SHP77 (cell line): ENCODE measurements at places on chromosomes 6 and 20.

DNA sequence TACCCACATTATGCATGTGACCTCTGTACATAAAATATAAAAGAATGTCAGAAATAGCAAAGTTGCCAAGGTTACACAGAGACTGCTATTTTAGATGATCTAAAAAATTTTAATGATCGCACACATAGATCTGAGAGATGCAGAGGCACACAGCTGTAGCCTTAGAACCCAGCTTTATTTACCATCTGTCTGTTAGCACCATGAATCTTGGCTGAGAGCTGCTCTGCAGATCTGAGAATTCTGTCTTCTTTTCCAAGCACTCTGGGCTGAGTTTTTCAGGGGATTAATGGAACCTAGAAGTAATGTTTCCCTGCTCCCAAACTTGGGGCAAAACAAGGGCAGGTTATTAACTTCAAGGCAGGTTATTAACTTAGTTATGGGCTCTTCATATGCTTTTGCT is 248.7 kb upstream of the JAG1 start:
- no peak for DNase-seq

DNA sequence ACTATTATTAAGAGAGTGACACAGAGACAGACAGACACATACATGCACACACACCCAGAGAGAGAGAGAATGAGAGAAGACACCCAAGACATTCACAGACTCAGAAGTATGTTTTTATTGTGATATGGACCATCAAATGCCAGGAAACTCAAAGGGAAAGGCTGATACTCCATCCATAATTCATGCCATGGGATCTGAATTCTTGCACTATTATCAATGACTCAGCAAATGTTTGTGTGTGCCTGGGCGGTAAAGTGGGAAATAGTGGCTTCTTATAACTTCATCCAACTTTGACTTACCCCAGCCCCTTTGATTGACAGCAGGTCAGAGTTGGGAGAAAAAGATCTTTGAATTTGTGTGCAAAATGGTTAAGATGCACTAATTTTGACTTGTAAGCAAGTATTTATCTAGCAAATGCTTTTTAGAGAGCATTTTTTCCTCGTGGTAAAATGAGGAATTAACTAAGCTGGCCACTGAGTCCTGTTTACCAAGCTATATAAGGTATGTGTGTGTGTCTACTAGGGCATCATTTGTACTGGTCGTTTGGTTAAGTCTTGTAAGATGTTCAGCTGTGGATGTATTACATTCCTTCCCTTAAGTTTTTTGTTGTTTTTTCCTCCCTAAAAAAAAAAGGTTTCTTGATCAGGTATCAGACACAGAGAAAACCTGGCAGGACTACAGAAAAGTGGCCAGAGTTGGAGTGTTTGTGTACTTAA is 3.0 kb upstream of the CCN2 start:
- DNase-seq = no peak

- no peak for DNase-seq
These were observed 39.5 kb upstream of the ZFAND3 start for GRCh38 chr6:37779902-37780628.

DNA sequence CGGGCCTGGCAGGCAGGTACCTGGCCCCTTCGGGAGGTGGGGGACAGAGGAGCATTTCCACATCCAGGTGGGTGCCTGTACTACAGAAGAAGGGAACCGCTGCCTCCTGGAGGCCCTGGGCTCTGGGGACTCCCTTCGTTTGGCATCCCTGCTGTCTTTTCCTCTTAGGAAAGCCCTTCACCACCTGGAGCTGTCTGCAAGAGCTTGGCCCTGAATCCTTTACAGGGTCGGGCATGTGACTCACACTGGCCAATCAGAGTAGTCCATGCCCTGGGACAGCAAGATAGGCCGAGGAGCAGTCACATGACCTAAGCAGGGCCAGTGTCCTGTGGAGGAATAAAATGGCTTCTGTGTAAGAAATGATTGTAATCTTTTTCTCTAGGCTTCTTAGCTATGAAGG is 224.9 kb downstream of the ANKRD60 start:
- DNase-seq = no peak

DNA sequence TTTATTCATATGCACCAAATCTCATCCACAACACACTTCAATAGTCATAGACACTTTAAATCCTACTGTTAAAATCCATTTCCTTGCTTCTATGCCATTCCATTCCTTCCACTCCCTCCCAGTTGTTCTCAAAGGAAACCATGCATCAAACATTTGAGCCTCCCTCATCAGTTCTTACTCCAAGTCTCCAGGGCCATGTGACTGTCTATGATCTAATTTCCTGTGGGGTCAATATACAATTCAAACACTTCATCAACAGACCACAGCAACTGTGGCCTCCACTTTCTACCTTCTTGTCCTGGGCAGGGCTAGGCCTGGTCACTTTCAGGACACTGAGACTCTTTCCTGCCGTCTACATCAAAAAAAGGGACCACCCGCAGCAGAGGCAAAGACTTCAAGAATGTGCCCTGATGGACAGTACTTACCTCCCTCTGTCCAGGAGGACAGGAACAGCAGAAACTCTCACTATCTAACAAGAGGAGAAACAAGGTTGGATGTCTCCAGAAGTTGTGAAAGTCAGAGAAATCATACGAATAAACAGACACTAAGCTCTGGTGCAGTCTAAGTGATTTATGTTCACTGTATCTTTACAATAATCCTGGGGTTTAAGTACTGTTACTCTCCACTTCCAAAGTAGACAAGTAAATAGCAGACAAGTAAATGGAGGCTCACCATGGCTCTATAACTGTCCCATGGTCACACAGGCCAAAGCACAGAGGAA is 160.2 kb downstream of the QRSL1 start:
- no peak for DNase-seq

DNA sequence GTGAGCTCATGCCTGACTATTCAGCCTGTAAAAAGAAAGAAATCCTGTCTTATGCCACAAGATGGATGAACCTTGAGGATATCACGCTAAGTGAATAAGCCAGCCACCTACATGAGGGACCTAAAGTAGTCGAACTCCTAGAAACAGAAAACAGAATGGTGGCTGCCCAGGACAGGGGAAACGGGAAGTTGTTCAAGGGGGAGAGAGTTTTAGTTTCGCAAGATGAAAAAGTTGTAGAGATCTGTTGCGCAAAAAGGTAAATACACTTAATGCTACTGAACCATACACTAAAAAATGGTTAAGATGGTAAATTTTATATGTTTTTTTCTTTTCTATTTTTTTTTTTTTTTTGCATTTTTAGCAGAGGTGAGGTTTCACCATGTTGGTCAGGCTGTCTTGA is 74.1 kb upstream of the RALY start:
- no peak for DNase-seq

- DNase-seq = peak; percentile 49
These were observed 38.6 kb upstream of the SENP6 start for GRCh38 chr6:75563032-75563431.

DNA sequence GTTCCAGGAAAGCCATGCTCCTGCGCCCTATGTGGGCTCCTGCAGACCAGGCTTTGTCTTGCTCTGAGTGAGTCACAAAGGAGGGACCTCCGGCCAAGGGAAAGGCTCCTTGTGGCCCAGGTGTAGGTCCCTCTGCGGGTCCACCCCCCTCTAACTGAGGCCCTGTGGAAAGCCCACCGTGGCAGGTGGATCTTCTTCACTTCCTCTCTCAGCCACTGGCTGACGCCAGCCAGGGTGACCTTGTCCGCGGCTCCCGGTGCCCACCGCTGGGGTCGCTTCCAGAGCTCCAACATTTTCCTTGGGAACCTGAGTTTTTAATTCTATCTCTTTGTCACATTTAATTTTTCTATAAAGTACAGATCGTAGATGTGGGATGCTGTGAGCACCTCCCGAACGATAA is 54.1 kb downstream of the SMOC2 start:
- DNase-seq = no peak

GRCh38 chr6:83536034-83536646 is 23.8 kb downstream of the PRSS35 start:
- peak; percentile 45 for DNase-seq

- DNase-seq = no peak
These were observed 123.6 kb downstream of the PTPRT start for GRCh38 chr20:43066125-43066524.
